ENCODE measurements at places on chromosomes 6 and 20.

GRCh38 chr6:23620911-23621401 is 505.1 kb upstream of the NRSN1 start:
- peak; percentile 49 for DNase-seq

GRCh38 chr6:122569230-122569771 is 40.9 kb upstream of the PKIB start:
- DNase-seq = no peak

DNA sequence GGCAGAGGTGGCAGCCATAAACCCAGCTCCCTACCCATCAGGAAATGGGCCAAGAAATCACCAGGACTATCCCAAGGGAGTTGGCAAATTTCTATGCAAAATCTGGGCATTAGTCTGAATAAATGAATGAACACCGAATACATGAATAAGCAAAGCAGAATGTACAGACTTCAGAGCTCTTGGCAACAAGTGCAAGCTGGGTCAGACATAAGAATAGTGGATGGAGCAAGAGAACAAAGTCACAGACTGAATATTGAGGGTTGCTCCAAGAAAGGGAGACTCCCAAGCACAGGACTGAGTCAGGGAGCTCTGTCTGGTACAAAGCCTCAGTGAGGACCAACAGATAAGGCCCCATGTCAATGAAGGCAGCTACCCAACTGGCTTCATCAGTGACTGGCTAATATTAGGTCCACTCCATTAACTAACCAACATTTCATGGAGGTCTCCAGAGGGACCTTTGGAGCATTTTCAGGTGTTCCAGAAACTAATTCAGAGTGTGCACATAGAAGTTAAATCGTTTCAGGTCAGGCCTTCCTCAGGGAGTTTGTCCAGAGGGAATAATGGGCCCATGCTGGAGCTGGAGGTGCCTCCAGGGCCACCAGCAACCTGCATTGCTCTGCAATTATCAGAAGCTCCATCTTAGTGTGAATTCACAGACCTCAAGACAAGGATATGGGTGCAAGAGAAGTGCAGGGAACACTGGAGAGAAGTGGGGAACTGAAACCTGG is 191.5 kb upstream of the RALGAPA2 start:
- DNase-seq = no peak

DNA sequence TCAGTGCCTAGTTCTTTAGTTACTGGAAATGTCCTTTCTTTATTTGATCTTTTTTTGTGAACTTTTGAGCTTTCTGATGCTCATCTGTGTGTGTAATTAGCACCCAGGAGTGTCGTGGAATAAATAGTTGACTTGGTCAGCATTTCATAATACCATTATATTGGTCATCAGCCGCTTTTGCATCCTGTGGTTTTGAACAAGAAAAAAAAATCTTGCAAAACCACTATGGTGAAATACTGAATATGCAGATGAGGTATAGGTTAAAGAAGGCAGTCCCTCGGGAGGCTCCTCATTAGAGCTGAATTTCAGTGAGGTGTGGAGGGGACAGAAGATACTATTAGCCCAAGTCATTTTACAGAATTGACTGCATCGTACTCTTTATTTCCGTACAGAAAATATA is 90.1 kb downstream of the FOXO3 start:
- DNase-seq = peak; percentile 41

Data from muscle of back (tissue), 13 donors.